ENCODE measurements at places on chromosomes 7 and 10. TPM values are rescaled to one million over a fixed set of nuclear protein-coding genes. Genes with fewer than 3 reads are reported as not detected.

Gene CDC14C
- total RNA-seq = not detected

Gene NUTM2A
- 3.7 TPM for total RNA-seq

Gene GFRA1
- total RNA-seq = 72.8 TPM

Gene PRPS1L1
- not detected for total RNA-seq

Gene TFEC
- not detected for total RNA-seq

DNA sequence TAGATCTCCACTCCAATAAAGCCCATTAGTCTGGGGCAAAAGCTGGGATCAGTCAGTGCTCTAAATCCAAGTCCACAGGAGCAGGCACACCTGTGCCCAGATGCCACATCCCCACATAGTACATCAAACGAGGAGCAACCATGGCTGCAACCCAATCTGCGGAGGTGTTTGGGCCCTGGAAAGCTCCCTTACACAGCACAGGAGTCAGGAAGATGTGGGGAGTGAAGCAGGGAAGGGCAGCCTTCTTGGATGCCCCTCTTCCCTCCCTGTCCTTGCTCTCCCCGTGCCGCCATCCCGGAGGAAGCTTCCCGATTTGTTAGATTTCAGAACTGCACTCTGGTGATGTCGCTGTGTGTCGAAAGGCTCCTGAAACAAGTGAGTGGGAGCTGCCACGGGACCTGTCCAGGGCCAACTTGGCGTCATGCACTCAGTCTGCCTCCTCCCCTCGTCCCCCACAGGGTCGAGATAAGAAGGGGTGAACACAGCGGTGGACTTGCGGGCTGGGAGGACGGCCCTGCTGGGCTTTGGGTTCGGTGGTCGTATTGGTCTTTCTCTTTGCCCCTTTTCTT is 230.6 kb upstream of the GRB10 start:
- DNase-seq = no peak

DNA sequence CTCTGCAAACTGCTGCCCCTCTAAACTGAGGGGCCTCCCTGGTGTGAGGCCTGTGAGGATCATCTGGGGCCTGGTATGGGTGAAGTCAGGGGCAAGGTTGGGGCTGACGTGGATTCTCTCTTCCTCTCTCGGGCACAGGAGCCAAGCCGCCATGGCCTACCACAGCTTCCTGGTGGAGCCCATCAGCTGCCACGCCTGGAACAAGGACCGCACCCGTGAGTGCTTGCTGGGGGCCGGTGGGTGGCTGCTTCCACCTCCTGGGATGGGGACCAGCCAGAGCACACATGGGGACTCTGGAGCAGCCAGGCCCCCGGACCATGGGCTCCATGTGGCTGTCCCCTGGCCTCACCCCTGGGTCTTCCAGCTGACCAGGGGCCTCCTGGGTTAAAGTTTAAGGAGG is 11.0 kb downstream of the ARPC1B start:
- DNase-seq = no peak

- DNase-seq = no peak
Observed at GRCh38 chr10:30172673-30173072, 113.3 kb upstream of the JCAD start.

DNA sequence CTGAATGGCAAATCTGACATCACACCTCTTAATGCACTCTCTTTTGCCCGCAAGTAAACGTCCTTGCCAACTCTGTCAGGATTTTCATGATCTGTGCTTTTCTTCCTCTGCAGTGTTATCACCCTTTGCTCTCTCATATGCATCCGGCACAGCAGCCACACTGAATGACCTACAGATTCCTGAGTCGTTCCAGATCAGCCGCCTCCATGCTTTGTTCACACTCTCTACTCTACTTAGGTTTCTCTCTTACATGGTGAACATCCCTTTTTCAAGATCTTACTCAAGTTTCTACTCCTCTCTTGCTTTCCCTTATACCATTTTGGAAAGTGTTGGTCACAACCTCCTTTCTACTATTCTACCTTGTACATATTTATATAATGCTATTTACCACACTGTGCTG is 127.7 kb upstream of the AOAH start:
- DNase-seq = no peak

DNA sequence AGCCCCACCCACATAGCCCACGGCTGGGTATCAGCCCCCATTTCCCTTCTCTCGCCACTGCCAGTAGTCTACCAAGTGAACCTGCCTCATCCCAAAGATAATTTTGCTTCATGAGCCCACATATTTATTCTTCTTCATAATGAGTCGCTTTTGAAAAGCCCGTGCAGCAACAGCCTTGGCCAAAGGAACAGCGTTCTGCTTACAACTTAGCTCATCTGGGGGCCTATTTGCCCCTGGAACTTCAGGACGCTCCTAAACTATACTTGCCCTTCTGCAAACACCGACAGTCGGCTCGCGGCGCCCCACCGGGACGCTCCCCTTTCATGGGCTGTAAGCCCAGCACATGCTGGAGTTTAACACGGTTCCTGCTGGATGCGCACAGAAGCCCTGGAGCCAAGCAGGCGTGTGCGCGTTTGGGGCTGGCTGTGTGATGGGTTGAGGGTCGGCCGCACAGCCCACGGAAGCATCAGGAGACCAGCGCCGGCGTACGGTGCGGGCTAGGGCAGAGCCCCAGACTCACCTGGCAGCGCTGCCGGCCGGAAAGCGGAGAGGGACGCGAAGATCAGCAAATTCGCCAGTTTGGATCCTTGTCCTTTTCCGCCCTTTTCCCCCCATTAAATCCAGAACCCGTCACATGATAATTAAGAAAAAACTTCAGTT is 370 bp downstream of the TMEM60 start:
- no peak for DNase-seq

DNA sequence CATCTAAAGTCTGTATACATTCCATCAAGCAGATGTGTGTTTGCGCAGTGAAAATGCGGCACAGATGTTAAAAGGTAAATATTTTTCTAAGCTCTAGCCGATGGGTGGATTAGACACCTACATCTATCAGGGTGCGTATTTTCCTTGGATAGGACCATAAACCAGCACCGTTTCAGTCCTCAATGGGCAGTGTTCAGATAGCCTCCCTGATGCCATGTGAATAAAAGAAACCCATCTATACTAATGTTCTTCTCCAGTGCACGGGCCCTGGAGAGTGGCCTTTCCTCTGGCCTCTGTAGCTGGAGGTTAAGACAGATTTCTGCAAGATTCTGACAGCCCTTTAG is 103.5 kb downstream of the PARP12 start:
- DNase-seq = no peak

DNA sequence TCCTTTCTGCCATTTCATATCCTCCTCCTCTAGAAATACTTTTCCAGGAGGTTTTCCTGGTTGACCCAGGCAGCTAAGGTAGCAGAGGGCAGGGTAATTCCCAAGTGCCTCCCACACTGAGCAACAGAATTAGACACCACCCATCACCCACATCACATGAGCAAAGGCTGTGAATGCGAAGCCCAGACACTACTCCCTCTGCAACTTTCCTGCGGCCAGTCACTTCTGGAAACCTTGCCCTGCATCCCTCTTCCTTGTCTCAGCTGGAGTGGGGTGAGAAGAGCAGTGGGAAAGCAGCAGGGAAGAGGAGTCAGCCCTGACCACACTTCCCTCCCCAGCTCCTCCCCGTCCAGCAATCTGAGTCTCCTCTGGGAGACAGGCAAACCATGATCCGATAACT is 15.2 kb downstream of the TMEM176B start:
- no peak for DNase-seq

- no peak for DNase-seq
Observed at GRCh38 chr7:158442260-158442659, 145.4 kb downstream of the PTPRN2 start.

Measured in neural crest cell (in vitro differentiated cells).